Stimulated activated CD4-positive, alpha-beta T cell treated with anti-CD3 and anti-CD28 coated beads, TNF-alpha, amount 100 ng/mL, for 4 hours (primary cell): ENCODE measurements at places on chromosomes 11 and 22.

- DNase-seq = no peak
Observed at GRCh38 chr11:69554849-69555248, 73.4 kb downstream of the LINC01488 start.

GRCh38 chr11:131534611-131535010, 164.2 kb downstream of the NTM start:
- DNase-seq = no peak

- DNase-seq = peak; percentile 22
Observed at GRCh38 chr11:123235117-123235655, 40.1 kb upstream of the CLMP start.

DNA sequence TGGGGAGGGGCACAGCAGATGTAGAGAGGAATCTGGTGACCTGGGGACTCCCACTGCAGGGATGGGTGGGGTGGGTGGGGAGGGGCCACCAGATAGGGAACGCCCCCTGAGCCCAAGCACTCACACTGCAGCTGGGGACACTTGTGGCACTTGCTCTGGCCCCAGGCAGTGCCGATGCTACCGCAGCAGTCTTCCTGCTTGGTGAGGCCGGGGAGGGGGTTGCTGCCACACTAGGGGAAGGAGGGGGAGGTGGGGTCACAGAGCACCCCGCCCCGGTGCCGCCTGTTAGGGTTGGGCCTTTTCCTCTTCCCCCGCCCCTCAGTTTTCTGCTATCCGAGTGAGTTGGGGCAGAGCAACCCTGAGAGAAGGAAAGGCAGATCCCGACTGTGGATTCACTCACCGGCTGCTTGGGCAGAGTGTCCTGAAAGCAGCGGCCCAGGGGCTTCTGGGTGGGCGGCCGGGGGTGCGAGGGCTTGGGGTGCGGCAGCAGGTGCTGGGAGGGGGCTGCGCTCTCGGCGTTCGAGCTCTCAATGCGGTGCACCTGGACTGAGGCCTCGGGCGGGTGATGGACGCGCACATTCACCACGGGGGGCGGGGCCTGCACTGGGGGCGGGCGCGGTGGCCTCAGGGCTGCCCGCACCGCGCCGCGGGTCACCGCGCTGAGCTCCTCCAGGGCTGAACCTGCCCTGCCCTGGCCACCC, 4.7 kb downstream of the LTBP3 start:
- no peak for DNase-seq

DNA sequence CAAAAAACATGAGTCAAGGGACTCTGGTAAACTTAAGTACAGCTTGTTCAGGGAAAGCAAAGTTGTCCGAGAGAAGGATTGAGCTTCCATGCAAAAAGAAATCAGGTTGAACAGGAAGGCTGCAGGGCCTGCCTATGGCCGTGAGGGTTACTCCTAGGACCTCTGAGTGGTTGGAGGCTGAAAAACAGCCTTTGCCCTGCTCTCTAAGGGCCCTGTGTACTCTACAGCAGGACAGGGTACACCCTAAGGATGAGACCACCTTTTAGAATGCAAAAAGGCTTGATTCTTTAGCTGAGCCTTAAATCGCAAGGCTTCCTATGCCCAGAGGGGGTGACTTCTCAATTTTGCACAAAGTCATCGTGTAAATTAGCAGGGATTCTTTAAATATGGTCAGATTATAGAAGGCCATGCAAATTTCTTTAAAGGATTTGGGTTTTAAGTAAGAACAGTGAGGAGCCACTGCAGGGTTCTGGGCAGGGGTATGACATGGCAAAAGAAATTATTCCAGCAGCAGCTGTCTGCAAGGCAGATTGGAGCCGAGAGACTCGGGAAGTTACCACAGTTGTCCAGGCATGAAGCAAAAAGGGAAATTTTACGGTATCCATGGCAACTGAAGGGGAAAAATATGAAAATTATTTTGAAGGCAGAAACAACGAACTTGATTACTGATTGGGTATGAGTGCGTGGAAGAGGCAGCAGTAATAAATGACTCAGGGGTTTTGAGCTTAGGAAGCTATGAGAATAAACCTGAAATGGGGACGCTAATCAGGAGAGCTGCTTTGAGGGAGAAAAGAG, 91.8 kb downstream of the FAM76B start:
- no peak for DNase-seq

DNA sequence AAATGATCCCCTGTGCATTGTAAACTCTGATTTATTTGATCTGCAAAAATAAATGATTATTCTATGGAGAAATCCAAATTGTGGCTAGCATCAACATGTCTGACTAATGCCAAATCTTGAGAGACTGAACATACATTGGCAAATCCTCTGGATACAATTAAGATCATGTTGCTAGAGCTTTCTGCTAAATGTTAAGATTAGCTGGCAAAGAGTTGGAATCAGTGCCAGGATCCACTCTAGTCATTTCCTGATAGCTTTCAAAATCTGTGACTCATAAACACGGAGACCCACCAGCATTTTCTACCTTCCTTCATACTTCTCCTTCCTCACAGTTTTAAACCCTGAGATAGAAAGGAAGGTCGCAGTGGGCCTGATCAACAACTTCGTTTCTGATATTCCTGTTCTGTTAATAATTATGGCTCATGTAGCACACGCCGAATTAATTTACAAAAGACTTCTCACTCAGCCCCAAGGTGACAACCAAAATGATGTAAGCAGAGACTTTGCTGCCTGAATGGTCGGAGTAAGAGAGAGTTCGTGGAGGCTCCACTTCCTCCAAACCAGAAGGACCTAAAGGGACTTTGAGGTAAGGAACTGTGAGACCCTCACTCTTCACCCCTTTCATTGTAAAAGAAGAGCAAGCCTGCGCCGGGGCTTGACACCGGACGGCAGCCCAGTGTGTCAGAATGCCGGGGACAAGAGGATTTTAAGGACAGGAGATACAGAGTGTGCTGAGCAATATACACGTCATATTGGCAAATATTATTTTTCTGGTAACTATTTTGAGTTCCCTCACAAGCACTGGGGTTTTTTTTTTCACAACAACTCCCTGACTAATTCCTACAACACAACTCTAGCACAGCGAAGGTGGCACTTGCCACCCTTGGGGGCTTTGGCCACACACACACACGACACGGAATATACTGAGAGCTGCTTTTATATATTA, 42.0 kb downstream of the SERPINH1 start:
- DNase-seq = no peak

- DNase-seq = no peak
Observed at GRCh38 chr11:70612459-70613141, 214.3 kb downstream of the CTTN start.

- no peak for DNase-seq
Observed at GRCh38 chr11:7031471-7031871, 11.2 kb downstream of the NLRP14 start.

- no peak for DNase-seq
Observed at GRCh38 chr22:25007444-25008106, 55.1 kb downstream of the KIAA1671 start.

DNA sequence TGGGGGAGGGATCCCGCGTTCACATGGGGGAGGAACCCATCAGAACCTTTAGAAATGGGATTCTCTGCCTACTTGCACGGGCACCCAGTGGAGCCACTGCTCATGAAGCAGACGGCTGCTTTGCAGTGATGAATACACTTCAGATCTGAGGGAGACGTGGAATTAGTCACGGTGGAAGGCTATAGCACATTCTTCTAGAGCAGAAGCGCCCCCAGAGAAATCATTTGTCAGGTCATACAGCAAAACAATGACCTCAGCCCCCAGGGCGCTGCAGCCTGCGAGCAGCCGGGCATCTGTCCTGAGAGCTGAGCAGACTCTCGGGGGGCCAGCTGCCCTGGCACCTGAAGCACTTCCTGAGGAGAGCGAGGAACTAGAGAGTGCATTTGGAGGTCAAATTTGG, 12.7 kb downstream of the TP53AIP1 start:
- DNase-seq = no peak

DNA sequence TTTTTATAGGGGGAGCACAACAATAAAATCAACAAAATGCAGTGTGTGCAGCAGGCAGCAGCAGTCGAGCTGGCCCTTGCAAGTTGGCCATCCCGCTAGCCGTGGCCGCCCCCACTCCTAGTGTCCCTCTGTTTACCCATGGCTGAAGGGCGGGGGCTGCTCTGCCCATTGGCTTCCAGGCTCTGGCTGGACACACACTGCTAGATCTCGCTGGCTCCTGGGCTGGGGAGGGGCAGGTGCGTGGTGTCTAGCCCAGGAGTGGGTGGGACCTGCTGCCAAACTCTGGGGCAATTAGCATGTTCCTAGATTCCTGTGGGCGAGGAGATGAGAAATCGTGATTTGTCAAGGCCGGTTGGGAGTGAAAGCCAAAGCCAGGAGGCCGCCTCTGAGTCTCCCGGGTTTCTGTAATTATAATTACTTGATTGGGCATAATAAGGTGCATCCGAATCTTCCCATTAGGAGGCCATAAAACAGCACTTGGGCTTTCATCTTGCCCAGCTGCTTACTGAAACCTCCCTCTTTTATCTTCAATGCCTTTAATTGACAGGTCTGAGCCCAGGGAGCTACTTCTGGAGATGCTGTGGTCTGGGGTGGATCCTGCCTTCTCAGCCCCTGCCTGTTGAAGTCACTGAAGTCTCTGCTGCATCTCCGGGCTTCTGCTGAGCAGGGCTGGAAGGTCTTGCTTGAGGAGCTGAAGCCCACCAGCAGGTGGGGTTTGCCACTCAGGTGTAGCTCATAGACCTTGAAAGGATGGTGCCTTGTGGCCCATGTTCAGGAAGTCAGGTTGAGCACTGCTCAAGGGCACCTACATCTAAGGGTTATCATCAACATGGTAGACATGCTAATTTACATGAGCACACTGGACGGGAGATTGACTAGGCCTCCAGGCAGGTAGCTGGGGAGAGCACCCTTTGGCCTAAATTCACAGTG, 44.5 kb upstream of the DKK3 start:
- DNase-seq = no peak

DNA sequence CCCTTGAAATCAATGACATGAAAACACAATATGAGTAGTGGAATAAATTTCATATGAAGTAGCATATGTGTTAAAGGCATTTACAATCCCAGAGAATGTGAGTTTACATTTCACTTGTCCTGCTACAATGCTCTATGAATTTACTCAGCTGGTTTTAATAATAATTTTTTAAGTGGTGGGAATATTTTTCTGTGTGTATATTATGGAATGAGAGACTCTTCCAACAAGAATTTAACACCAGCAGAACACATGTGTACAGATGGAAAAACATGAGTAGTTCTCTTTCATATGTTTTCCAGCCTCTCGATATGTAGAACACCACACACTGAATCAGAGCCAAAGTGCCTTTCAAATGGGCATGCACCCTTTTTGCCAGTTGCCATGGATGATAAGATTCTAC, 170.4 kb downstream of the MAML2 start:
- no peak for DNase-seq

DNA sequence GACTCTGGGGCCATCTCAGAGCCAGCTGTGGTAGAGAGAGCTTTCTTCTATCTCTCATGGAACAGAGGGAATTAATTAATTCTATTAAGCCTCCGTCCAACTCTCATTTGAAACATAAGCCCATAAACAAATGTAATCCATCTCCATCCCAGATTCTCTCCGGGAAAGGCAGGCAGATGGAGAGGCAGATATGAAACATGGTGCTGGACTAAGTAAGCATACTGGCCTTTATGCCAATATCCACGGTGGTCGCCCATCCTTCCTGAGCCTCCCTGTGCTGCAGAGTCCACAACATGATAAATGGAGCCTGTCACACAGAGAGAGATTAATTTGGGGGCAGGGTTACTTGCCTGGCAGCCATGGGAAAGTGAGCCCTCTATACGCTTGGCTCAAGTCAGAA, 44.8 kb downstream of the PRR5L start:
- DNase-seq = no peak

GRCh38 chr11:17927041-17927440, 85.8 kb downstream of the SERGEF start:
- no peak for DNase-seq

- DNase-seq = no peak
Observed at GRCh38 chr11:110098645-110099044, 5.5 kb downstream of the ZC3H12C start.

GRCh38 chr22:24443668-24444067, 16.3 kb downstream of the ADORA2A start:
- no peak for DNase-seq

- DNase-seq = no peak
Observed at GRCh38 chr11:111327908-111328624, 29.7 kb downstream of the POU2AF3 start.

DNA sequence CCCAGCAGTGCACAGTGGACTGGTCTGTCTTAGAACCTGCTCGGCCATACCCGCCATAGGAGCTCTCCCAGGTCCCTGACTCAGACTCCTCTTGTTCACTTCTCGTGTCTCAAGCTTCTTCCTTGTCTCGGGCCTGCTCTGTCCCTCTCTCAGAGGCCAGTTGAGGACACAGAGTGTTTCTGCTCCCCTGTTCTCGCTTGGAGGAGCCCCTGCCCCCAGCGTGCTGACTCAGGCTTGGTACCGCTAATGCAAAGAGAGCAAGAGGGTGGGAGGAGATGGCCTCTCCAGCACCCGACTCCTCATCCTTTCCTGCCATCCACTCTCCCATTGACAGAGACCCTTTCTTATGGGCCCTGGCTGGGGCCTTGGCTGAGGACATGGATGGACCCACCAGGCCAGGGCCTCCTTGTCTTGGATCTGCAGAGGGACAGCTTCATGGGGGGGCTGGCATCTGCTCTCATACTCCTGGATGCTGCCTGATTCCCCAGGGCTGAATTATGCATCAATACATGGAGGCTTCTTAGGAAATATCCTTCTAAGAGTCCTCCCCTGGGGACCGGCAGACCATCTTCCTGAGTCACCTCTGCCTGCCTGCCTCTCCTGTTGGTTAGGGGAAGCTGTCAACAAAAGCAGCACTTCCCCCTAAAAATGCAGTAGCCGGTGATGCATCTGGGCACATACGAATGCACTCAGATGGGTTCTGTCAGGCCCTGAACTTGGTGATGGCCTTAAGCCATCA, 15.9 kb downstream of the TSPAN18 start:
- no peak for DNase-seq

- DNase-seq = peak; percentile 80
Observed at GRCh38 chr22:41998361-41999261, at the start of gene WBP2NL. WBP2NL (plus strand) TSS chr22:41998788; CDS start chr22:41998819, 31 bp downstream.

- DNase-seq = no peak
Observed at GRCh38 chr11:23278121-23278520, 417.8 kb upstream of the CCDC179 start.

- no peak for DNase-seq
Observed at GRCh38 chr11:72773291-72773690, 20.6 kb downstream of the STARD10 start.

GRCh38 chr22:20792966-20793728, 19.2 kb downstream of the SERPIND1 start:
- DNase-seq = no peak
